ENCODE measurements at places on chromosomes 11 and 22.

DNA sequence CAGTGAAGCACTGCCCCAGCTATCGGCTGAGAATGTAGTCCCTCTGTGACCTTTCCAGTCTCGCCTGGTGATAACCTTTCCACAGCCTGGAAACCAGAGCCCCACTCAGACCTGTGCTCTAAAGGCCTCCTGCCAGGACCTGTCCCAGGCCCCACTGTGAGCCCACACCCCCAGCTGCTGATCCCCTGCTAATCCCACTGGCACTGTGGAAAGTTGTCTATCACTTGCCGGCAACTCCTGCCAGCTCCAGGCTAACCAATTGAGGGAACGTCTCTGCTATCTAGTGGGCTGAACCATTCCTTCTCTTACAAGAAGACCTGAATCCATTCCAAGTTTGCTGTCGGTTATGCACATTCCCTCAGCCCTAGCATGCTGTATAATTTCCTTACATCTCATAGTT is 328.2 kb downstream of the FAM181B start:
- no peak for DNase-seq

- no peak for DNase-seq
Observed at GRCh38 chr11:20111871-20112270, 48.4 kb downstream of the DBX1 start.

DNA sequence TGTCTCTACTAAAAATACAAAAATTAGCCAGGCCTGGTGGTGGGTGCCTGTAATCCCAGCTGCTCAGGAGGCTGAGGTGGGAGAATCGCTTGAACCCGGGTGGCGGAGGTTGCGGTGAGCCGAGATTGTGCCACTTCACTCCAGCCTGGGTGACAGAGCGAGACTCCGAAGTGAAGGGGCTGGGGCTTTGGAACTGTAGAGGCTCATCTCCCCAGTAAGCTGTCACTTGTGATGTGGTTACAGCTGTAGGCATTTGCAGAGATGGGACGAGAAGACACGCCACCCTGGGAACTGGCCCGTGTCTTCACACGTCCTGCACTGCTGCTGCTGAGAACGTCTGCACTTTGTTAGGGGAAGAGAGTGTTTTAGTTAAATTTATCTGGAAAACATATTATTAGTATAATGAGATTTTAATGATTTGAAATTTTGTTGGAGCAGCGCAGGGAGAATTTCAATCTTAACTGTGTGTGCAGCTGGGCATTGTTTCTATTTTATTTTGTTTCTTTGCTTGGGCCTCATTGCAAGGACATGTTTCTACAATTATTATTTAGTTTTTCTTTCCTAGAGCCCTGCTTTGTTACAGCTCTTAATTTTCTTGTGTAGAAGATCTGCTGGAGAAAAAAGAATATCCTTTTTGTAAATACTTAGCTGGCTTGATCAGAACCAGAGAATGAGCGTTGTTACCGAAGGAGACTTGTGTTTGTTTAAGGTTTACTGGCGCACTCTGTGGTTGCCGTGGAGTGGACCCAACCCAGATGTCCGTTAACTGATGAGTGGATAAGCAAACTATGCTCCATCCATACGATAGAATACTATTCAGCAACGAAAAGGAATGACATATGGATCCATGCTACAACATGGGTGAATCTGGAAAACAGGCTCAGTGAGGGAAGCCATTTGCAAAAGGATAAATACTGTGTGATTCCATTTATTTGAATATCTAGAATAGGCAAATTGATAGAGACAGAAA is 18.4 kb downstream of the PARVB start:
- no peak for DNase-seq

- no peak for DNase-seq
Observed at GRCh38 chr11:36333468-36333867, 37.4 kb downstream of the PRR5L start.

DNA sequence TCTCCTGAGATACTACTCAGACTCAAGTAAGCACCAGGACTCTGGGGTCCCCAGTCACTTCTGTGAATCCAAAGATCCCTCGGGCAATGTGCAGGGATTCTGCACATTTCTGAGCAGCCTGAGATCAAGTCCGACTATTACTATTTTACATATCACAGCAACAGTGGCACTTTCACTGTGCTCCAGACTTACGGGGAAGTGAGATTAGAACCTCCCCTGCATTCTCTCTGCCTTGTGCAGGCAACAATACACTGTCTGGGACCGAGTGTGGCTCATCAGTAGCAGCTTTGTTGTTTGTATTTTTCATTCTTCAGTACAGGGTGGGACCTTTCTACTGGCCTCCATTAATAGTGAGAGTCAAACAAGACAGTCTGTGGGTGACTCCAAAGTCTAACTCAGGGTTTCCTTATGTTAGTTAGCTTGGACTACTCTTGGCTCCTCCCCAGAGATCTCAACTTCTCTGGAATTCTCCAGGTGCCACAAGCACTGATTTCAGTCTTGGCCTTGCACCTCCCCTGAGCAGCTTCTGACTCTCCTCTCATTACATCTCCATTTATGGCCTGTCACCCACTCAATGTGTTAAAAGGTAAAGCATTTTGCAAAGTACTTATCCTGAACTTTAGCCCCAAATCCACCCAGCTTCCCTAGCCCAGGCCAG is 76.2 kb upstream of the TOP3B start:
- no peak for DNase-seq

- DNase-seq, result no peak
Observed at GRCh38 chr22:42929838-42930155, 72.7 kb upstream of the ARFGAP3 start.

- no peak for DNase-seq
Observed at GRCh38 chr11:12200991-12201985, 90.9 kb downstream of the MICAL2 start.

- no peak for DNase-seq
Observed at GRCh38 chr11:84906995-84907394, 720.1 kb downstream of the DLG2 start.

All from T47D (cell line).